ENCODE measurements at places on chromosomes 1 and 21. TPM values are rescaled to one million over a fixed set of nuclear protein-coding genes. Genes with fewer than 3 reads are reported as not detected.

GRCh38 chr1:25875154-25875855 lies at the start of gene PAQR7:
Gene PAQR7 (minus strand): TSS chr1:25875708. CDS start chr1:25863839, 11,869 bp downstream.
- peak; percentile 64 for DNase-seq

- DNase-seq = no peak
Measured at GRCh38 chr1:198879711-198880306, 241.0 kb downstream of the PTPRC start.

NBL1 gene
- 49.7 TPM for total RNA-seq

DNA sequence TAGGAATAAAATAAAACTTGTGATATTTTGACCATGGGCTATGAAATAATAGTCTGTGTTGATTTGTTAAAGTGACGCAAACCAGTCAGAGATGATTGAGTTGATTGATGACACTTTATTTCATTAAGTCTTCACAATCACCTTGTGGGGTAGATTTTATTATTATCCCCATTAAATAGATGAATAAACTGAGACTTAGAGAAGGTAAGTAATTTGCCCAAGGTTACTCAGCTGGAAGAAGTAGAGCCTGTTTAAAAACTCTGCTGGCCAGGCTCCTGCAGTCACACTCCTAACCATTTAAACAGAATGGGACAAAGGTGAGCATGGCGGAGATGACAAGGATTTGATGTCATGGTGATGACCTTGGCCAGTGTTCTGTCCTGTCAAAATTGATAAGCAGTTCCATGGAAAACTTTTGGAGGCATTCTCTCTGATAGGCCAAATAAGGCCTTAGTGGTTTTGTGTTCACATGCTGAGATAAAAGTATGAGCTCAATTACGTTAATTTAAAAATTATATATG lies 22.7 kb upstream of the MCOLN3 start:
- no peak for DNase-seq

DNA sequence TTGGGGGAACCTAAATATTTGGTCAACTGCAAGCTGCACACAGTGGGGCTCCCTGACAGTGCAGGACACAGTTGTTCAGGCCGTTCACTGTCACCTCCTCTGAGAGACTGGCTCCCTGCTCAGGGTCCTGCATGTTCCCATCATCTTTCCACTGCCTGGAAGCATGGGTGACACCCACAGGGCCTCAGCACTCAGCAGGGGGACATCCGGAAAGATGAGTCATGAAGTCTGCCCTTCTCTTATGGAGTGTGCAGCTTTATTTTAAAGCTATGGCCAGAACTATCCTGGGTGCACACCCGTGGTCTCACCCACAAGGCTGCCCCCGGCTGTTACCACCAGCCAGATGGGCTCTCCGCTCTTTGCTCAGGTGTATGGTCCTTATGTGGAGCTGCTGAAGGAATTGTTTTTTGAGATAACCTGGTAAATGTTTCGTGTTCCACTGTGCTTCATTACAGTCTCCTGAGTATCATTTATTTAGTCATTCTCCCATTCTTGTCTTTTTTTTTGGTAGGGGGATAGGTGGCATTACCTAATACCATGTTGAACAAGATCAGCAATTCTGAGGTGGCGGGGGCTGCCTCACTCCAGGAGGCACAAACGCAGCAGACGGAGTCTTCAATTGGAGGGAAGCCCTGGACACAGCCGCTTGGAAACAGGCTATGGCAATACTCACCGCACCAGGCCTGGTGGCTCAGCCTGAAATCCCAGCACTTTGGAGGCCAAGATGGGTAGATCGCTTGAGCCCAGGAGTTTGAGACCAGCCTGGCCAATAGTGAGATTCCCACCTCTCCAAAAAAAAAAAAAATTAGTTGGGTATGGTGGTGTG lies 14.3 kb downstream of the TRIM11 start:
- no peak for DNase-seq

DNA sequence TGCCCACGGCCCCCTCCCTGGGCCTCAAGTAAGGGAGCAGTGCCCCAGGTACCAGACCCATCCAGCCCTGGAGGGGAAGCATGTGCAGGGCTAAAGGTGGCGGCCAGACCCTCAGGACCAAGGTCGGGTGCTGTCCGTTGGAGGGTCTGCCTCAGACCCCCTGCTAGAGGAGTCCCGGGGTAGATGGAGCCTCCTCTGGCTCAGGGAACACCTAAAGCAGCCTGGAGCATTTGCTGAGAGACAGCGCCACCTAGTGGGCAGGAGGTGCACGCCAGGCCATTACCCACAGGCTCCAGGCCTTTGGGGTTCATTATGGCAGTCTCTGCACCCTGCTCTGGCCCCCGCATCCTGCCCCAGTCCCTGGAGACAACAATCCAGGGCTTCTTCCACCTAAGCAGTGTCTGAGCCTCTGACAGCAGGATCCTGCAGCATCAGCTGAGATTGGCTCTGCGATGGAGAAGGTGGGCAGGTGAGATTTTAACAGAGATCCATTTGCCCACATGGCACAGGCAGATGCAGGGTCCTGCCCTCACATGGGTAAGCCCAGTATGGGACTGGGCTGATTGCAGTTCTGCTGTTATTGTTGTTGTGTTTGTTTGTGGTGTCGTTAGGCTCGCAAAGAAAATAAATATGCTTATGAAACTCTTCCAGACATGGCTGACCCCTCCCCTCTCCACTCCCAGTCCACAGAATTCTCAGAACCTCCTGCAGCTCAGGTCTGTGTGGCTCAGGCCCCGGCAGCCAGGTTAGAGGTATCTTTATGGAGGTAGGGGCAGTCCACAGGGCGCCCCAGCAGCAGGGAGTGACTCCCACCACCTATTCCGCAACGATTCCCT lies 42.4 kb downstream of the CTNNBIP1 start:
- DNase-seq = peak; percentile 61

DNA sequence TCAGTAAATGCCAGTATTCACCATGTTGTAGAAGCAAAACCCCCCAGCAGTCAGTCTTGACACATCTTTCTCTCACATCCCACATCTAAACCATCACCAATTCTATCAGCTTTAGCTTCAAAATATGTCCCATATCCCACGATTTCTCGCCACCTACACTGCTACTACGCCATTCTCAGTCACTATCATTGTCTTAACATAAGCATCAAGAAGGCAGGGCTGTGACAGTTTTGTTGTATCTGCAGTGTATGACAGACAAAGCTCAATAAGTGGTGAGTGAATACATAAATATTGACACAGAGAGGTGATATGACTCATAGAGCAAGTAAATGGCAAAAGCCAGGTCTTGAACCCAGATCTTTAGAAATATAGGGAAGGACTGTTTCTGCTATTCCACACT lies 59.9 kb downstream of the JAK1 start:
- no peak for DNase-seq

TSPEAR gene
- total RNA-seq = not detected

DNA sequence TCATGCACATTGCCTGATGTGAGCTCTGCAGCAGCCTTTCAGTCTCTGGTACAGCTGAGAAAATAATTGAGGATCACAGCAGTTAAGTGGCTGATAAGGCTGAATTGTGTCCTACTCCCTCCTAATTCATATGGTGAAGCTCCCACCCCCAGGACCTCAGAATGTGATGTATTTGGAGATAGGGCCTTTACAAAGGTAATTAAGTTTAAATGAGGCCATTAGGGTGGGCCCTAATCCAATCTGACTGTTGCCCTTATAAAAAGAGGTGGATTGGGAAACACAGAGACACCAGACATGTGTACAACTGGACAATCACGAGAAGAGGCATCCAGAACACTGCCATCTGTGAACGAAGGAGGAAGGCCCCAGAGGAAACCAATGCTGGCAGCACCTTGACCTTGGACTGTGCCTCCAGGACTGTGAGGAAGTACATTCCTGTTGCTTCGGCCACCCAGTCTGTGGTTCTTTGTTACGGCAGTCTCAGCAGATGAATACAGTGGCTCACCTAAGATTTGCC lies 148.1 kb downstream of the TRABD2B start:
- no peak for DNase-seq

DNA sequence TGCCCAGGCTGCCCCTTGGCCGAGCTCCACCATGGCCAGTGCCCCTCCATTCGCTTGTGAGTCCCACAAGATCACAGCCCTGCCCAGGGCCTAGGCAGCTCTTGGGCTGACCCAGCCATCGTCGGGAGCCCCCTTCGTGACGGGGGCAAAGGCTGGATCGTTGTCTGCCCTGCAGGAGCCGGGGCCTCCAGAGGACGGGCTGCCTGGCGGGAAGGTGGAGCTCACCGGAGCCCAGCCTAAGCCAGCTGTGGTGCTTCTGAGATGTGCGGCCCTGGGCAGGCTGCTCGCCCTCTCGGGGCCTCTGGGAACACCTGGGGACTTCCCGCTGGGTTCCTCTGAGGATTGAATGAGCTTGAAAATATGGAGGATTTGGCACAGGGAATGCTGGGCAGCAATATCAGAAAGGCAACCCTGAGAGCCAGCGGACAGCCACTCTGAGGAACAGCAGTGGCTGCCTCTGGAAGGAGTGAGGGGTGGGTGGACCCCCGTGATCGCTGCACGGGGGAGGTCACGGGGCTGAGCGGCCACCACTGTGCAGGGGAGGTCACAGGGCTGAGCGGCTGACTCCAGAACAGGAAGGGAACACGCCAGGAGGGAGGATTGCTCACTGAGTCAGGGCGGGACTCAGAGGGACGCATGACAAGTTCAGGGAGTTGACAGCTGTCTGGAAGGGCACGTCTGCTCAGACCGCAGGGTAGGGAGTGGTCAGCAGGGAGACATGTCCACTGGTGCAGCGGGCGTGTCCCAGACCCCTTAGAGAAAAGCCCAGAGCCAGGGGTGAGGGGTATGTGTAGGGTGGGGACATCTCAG lies 19.3 kb downstream of the TP73 start:
- no peak for DNase-seq
